Left kidney (tissue), 8 donors: ENCODE measurements at places on chromosomes 7 and 10.

GRCh38 chr10:25191162-25191895 is 16.5 kb downstream of the GPR158 start:
- no peak for DNase-seq

DNA sequence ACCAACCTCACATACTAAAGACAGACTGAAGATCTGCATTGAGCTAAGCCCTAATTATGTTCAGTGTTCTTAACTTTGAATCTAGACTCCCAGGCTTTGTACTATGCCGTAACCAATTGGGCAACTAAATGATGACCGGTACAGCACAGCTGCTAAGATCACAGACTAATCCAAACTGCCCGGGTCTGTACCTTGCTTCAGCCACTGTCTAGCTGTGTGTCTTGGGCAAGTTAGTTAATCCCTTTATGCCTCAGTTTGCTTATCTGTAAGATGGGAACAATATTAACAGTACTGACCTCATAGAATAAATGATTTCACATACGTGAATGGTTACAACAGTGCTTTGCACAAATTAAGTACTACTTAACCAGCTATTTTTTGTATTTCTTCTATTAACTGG is 205.8 kb upstream of the NFE2L3 start:
- no peak for DNase-seq

DNA sequence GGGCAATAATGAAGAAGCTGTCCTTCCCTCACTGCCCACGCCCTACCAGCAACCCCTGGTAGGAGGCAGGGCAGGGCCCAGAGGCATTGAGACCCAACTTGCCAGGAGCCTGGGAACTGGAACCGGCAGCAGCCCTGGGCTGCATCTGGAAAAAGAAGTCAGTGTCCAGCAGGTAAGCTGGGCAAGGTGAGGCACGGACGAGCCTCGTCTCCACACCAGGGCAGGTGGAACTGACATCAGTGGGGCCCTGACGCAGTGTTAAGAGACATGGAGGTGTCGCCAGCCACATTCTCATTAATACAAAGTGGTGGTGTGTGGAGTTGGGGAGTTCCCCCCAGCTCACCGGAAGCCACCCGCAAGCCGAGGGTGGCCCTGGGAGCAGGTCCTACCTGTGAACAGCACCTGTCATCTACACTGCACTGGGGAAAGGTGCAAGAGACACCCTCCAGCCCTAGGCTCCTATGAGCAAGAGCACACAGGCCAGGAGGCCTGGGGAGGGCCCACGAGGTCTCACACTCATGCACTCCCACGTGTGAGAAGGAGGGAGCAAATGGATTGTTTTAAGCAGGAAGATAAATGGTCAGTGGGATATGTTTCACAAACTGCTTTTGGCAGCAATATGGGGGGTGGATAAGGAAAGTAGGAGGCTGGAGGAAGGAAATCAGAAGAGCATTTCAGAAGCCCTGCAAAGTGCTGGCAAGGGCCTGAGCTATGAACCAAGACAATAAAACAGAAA is 53.6 kb downstream of the COBL start:
- DNase-seq, result no peak

DNA sequence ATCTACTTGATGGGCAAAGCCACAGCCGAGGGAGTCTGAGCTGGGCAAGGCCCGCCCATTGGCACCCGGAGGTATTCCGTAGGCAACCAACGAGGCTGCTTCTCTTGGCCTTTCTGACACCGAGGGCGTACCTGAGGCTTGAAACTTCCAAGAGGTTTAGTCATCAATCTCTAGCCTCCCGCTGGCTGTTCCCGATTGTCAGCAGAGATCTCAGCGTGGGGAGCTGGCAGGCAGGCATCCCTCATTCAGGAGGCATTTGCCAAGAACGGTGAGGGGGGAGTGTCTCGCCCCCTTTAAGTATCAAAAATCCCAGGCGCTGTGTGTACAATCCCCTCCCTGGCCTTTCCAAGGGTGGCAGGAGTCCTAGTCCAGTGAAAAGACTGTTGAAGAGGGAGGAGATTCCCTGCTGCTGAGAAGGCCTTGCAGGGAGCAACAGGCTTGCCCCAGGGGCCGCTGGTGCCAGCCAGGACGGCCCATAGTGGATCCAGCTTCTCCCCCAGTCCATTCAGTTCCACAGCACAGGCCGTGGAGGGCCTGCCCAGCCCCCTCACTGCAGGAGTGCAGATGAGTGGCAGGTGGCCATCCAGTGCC is 39.7 kb downstream of the OAT start:
- no peak for DNase-seq

GRCh38 chr7:30249316-30249715 is 35.1 kb upstream of the ZNRF2 start:
- DNase-seq, result no peak

GRCh38 chr10:77548157-77548556 is 89.5 kb downstream of the KCNMA1 start:
- no peak for DNase-seq

GRCh38 chr10:120573355-120573754 is 116.3 kb downstream of the PLPP4 start:
- no peak for DNase-seq

GRCh38 chr10:84593506-84593905 is 265.1 kb downstream of the CCSER2 start:
- DNase-seq, result no peak

DNA sequence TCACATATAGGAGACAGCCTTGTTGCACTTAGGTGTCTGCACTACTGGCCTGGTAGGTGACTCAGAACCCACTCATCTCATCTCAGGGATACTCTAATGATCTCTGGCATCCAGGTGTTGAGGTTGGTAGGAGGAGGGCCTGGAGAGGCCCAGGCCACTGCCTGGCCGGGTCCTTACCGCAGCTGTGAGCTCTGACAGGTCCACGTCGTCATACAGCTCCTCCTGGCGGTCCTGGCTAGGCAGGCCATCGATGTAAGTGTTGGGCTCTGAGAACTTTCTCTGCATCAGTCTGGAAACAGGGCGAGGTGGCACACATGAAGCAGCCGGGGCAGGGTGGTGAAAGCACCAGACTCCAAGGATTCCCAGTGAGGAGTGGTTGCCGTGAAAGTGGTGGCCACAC is 62.1 kb downstream of the VWA2 start:
- no peak for DNase-seq

- DNase-seq, result no peak
These were observed 24.2 kb upstream of the BPGM start for GRCh38 chr7:134622303-134622995.
